CD4-positive, alpha-beta T cell treated with Interleukin-10 for 1 hour (primary cell): ENCODE measurements at places on chromosomes 7 and 10.

GRCh38 chr10:130254662-130255061 lies 118.5 kb downstream of the GLRX3 start:
- no peak for DNase-seq

DNA sequence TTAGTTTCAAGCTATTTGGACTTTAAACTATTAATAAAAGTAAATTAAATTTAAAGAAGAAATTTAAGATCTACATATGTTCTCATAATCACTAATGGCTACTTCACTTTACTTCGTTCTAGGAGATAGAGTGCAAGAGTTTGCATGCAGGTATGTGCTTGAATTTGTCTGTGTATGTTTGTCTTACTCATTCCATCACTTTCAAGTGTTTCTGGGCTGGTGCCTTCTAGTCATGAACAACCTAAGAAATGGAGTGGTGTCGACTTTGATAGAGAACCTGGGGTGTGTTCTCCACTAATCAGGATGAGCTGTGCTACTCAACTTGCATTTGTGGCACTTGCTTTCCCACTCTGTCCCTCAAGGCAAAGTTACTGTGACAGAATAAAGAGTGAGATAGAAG lies 169.9 kb downstream of the KCND2 start:
- no peak for DNase-seq

DNA sequence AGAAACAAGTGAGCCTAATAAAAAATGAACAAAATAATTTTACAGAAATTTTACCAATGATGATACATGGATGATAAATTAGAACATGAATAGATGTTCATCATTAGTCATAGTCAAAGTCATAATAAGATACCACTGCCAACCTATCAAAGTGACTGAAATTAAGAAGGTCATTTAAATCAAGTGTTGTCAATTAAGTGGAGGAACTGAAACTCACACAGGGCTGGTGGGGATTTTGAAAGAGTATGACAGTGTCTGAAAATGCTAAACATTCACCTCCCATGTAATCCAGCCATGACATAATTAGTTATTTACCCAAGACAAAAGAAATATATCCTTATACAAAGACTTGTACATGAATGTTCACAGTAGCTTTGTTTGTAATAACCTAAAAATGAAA lies 57.1 kb upstream of the DYNC1I1 start:
- no peak for DNase-seq

DNA sequence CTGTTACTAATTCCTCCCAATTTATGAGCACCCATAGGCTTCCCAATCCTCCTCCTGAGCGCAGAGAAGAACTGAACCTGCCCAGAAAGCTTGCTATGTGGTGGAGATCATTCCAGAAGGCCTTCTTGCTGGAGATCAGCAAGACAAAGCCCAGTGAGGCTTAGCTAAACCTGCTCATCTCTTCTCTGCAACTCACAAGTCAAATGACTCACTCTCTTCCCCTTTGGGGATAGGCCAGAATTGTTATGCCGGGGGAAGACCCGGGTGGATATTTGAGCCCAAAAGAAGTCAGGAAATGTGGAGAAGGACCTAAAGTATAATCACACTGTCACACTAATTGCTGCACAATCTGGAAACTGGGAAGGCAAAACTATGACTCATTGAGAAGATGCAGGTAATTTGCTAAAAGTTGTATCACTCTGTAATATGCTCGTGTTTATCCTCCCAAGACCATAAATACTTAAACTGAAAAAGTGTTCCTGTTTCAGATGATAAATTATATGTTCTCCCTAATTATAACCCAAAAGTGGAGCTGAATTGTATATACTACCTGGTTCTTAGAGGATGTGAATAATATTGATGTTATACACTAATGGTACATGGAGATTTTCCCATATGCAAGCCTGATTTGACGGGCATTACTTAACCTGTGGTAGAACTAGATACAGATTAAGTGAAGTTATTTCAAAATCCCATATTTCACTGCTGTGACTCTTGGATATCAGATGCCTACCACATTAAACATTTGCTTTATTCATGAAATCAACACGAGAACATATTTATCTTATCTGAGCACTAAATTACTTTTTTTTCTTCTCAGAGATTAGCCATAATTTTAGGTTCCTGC lies 6.4 kb downstream of the NEBL start:
- DNase-seq = no peak

DNA sequence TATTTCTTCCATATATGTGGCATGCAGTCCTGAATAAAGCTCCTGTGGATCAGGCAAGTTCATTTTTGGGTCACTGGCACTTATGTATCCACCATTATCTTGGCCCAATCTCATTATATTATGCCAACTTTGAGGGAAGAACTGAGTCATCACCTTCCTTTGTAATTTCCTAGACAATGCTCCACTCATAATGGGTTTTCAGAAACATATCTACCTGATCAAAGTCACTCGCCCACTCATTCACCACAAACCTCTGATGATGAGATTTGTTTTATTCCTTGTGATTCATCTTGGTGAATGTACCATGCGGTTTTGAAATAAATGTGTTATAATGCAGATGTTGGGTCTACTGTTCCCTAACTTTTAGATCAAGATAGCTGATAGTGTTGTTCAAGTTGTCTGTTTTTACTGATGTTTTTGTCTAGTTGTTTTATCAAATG lies 525.8 kb downstream of the KIF20B start:
- DNase-seq = no peak

DNA sequence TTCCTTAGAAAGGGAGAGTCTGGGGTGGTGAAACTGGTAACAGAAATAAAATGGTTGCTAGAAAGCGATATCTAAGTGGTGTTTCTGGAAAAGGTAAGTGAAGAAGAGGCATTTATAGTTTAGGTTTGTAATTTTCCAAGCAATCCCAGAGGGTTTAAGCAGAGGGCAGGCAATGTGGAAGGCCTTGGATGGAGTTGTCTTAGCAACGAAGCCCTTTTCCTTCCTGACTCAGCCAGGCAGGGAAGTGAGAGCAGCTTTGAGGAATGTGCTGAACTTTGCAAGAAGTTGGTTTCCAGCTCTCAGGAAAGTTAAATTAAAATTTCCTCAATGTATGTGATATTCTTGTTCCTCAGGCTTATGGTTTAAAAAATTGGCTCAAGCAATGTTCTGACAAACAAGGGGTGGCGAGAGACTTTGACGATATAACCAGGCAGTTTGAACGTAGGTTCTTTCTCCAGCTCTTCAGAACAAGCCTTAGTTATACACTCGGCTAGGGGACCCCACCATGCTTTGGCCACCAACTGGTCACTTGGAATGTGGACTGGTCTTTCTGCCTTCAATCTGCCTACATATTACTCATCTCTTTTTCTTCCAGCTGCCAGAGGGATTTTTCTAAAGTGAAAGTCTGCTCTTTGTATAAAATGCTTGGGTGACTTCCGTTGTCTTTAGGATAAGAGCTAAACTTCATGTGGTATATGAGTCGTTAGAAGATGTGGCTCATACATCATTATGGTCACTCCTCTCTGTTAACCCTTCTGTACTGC lies 66.9 kb upstream of the SLC25A13 start:
- DNase-seq = no peak

- DNase-seq = no peak
Observed at GRCh38 chr10:62618576-62619412, 185.7 kb upstream of the ADO start.

GRCh38 chr10:35092851-35093250 lies 2.7 kb upstream of the CUL2 start:
- DNase-seq = no peak

DNA sequence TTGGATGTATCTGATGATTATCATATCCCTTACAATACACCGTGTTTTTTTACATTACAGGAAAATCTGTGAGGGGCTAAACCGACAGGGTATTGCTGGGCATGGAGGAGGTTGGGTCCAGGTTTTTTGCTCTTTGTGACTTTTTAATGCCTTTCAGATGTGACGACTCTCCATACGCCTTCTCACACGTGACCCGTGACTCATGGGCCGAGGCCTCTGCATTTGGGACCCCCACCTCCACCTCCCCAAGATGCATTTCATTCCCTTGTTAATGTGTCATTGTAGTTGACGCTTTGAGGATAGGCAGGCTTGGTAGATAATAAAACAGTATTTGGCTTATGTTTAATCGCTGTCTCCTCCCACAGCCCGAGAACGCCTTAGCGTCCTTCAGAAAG lies 95.3 kb downstream of the CUX1 start:
- no peak for DNase-seq

DNA sequence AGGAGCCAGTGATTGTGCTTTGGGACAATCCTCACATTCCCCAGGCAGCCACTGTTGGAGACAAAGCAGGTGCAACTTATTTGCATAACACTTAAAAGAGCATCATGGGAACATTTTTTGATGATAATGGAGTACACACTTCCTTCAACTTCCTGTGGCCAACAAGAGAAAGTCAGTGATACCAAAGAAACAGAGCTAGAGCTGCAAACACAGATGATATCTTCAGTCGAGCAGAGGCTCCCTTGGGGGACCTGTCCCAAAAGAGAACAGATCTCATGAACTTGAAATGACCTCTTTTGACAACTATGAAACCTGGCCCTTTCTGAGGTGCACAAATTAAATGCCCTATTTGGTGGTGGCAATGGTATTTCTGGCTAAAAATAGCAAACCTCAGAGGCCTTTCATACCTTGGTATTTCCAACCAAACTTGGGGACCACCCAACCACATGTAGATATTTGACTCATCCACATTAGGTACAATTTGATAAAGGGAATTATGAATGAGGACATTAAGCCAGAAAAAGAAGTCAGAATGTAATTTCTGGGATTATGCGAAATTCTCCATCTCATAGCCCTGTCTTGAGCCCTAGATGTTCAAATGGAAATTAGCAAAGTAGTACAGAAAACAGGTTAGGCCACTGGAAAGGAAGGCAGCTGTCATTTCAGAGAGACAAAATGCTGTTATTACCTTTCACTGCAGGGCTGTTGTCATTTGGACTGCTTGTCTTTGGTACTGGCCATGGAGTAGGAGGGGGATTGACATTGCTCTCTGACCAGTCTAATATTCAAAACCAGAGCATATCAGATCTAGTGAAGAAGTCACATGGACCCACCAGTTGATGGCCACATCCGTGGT lies 146.2 kb downstream of the ICA1 start:
- no peak for DNase-seq

- DNase-seq = no peak
Observed at GRCh38 chr10:124131172-124131571, 37.8 kb upstream of the CHST15 start.

DNA sequence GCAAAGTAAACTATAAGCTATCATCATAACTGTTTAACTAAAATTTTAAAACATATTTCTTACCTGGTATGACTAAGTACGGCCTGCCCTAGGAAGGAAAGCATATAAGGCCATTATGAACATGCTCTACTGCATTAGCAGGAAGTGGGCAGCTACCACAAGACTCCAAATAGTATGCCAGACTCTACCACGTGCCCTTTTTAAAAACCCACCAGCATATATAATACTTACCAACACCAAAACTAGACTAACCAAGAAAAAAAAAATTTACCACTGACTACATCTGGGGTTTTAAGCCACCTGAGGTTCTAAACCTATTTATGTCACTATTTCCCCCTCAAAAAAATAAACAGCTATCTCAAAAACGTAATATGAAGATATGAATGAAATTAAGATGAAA lies 30.1 kb downstream of the NUDCD3 start:
- DNase-seq = peak; percentile 75

- no peak for DNase-seq
Observed at GRCh38 chr7:106608661-106609060, 52.3 kb downstream of the CCDC71L start.

DNA sequence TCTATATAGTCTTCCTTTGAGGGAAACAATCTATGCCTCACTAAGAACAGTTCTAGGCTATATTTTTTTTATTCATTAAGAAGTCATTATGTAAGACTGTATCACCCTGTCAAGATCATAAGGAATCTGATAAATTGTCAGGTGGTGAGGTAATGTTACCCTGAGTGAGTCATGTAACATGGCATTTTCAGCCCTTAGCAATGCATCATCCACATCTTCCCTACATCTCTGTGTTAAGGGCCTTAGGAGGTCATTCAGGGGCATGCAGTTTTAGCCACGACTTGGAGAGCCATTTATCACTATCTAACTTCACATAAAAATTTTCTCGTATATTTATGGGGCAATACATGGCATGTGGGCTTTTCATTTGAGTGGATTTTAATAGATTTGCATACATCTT lies 924.5 kb upstream of the MBL2 start:
- no peak for DNase-seq

DNA sequence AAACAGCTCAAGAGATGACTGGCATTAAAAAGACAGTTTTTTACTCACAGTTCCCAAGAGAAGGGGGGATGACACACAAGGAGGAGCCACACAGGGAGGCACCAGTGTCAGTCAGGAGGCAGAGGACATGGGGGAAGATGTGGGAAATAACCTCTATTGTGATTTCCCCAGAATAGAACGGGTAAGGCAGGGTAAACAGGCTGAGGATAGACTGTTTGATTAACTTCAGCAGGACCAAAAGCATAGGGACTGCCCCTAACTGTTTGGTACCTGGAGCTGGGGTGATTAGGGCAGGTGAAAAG lies 60.7 kb downstream of the RAPGEF5 start:
- no peak for DNase-seq

DNA sequence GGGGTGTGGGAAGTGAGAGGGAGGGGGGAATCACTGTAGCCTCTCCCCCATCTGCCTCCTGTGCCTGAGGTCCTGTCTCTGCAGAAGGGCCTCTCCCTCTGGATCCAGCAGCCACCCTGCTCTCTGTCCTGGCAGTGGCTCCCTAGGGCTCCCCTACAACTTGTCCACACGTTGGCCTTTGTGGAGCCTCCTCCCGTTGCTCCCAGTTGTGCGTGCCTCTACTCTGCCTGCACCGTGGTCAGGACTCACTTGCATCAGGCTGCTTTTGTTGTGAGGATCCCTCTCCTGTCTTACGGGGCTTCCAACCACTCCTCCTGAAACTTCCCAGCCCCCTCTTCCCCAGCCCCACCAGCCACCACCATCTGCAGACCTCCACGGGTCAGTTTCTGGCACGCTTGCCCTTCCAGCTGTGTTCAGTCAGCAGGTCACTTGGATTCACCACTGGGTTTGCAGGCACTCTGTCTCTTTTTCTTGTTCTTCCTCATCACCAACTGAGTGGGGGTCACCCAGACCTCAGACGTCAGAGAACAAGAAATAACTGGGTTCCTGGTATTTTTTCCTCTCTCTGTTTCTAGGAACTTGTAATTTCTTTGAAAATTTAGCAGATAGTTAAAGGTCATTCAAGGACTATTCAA lies 62.3 kb downstream of the RAMP3 start:
- DNase-seq = no peak

GRCh38 chr7:66558660-66559465 lies 69.8 kb upstream of the KCTD7 start:
- no peak for DNase-seq

DNA sequence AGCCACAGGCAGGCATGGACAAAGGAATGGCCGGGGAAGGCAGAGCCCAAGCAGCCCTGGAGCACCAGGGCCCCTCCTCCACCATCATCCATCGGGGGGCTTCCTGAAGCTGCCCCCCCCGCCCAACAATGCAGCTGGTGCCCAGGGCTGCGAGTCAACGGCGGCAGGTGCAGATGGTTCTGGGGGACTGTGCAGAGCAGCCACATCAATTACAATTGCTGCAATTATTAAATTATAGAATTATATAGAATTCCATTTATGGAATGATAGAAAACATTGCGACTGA lies 28.3 kb downstream of the EBF3 start:
- DNase-seq = no peak
